IPS DF 19.7 (cell line): ENCODE measurements at places on chromosomes 16 and 17.
A peak's percentile ranks its signal among the peaks of the same experiment; 100 is the strongest.

DNA sequence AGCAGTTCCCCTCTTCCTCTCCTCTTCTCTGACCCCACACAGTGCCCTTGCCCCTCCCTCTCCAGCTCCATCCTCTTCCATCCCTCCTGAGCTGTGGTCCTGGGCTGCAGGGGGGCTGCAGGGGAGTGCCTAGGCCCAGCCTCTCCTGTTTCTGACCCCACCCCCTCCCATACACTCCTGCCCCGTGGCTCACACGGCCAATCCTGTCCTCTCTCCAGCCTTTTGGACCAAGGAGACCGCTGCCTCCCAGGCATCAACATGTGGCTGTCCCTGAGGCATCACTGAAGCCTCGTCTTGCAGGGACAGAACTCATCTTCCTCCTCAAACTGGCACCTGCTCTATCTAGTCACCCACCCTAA lies 6.7 kb downstream of the CLUH start:
- DNase-seq, result no peak

- DNase-seq, result no peak
These were observed 372.2 kb upstream of the CDH11 start for GRCh38 chr16:65494080-65494479.

GRCh38 chr16:82808036-82808435 lies 181.3 kb downstream of the CDH13 start:
- DNase-seq, result no peak

DNA sequence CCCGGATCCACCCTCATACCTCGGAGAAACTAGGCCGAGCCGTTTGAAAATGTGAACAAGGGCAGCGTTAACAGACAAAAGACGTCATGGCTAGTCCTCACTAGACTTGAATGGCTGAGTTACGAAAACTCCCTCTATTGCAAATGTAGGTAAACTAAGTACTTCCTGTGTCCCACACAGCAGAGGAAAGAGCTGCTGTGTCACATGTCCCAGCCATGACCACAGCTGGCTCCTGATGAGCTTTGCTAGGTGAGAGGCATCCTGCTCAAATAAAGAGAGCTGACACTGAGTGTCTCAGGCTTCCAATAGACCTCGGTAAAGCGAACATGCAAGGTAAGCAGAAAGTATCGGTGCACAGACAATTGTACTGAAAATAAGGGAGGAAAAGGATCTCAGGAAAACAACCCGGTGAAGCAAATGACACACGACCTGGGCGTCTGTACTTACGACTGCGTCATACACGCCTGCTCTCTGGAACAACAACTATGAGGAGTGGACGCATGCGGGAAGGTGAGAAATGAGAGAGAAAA lies 26.0 kb downstream of the TMEM204 start:
- DNase-seq, result no peak

GRCh38 chr16:68450741-68451255 lies 2.5 kb upstream of the SMPD3 start:
- DNase-seq, result no peak

GRCh38 chr16:67673712-67674580 lies 7.3 kb downstream of the C16orf86 start:
- DNase-seq, result no peak

- DNase-seq, result no peak
These were observed 261.8 kb downstream of the CDH13 start for GRCh38 chr16:82888591-82889001.

- DNase-seq, result peak; percentile 61
These were observed 13.2 kb downstream of the SREBF1 start for GRCh38 chr17:17823433-17824118.

GRCh38 chr17:3970668-3971067 lies 6.4 kb upstream of the ATP2A3 start:
- no peak for DNase-seq

GRCh38 chr16:29011112-29011511 lies 26.3 kb downstream of the LAT start:
- DNase-seq, result no peak

DNA sequence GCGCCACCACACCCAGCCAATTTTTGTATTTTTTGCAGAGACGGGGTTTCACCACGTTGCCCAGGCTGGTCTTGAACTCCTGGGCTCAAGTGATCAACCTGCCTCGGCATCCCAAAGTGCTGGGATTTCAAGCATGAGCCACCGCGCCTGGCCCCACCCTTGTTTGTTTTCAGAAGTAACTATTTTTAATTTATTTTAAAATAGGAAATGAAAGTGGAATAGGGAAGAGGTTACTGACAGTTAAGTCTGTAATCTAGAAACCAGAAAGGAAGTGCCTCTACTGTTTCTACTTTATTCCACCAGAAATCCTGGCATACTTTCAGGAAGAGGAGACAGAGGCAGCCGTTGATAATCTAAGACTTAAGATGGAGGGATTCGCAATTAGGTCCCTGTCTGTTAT lies 225.6 kb downstream of the TANC2 start:
- no peak for DNase-seq

DNA sequence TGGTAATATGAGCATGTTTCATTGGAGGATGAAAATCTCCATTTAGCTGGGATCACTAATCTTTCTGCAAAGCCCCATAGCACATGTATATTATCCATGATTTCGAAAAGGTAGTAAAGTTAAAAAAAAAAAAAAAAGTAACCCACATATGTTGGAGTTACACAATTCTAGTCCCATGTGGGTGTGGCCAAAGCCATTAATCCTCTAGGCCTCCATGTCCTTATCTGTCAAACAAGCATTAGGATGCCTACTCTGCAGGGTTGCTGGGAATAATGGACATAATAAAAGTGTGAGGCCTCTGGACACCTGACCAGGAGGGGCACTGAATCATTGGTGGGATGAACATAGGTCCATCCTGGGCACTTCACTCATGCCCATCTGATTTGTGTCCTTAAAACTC lies 29.2 kb upstream of the VAT1L start:
- no peak for DNase-seq

GRCh38 chr16:10931134-10931533 lies 11.1 kb downstream of the DEXI start:
- no peak for DNase-seq

DNA sequence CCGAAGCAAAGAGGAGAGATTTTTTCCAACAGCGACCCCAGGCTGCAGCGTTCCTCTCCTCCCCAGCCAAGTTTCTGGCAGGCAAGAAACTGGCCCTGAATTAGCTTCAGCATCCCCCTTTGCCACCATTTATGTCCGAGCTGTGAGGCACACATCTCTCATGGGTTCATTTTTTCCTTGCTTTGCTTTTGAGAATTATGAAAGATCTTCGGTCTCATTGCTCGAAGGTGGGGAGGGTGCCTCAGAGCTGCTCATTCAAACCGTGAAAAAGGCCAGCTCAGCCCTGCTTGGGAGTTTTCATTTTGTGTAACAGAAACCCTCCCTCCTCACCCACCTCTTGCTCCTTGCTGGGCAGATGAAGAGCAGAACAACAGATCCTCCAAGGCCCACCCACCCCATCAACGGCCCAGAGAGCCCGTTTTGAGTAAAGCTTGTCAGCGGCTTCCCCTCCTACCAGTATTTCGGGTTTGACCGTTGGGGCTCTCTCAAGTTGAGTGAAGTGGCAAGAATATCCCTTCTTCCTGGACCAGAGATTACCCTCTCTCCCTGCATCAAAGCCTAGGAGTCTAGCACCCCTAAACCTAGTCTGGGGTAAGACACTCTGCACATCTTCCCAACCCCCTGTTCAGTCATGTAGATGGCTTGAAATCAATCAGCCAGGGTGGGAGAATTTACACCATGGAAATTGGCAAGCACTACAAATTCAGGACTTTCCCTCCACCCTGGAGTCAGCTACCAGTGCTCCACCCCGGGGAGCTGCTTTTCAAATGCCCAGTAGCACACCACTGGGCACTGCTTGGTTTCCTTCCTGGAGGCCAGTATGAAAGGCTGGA lies 1.8 kb downstream of the CCR7 start:
- no peak for DNase-seq

GRCh38 chr17:17725752-17726457 lies 44.6 kb downstream of the RAI1 start:
- DNase-seq, result no peak

DNA sequence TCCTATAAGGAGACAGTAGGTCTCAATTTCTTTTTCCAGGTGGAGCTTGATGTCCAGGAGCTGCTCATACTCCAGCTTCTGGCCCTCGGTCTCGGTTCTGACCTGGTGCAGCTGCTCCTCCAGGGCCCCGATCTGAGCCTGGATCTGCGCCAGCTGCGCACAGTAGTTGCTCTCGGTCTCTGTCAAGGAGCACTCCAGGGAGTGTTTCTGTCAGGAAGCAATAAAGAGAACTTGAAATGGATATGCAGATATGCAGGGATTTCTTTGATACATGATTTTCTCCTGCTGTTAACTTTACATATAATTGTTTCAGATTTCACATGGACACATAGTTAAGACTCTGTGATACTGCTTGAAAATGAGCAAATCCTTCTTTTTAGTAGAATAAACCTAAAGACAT lies 4.7 kb downstream of the KRT25 start:
- DNase-seq, result no peak

- DNase-seq, result no peak
These were observed 87.7 kb downstream of the ENGASE start for GRCh38 chr17:79162012-79162963.

- DNase-seq, result no peak
These were observed 6.8 kb upstream of the ACSM1 start for GRCh38 chr16:20704281-20704680.

DNA sequence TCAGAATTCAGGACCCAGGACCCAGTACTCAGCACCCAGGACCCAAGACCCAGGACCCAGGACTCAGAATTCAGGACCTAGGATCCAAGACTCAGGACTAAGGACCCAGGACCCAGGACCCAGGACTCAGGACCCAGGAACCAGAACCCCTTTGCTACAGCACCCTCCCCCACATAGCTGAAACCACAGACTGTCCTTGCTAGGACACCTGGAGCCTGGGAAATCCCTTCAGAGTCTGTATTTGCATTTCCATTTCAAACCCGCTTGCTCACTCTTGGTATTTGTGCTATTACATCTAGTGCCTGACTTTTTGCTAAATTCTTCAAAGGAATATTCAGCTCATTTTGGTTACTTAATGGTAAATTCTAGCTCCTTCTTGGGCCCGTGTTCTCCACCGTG lies 275.8 kb upstream of the MAF start:
- no peak for DNase-seq

DNA sequence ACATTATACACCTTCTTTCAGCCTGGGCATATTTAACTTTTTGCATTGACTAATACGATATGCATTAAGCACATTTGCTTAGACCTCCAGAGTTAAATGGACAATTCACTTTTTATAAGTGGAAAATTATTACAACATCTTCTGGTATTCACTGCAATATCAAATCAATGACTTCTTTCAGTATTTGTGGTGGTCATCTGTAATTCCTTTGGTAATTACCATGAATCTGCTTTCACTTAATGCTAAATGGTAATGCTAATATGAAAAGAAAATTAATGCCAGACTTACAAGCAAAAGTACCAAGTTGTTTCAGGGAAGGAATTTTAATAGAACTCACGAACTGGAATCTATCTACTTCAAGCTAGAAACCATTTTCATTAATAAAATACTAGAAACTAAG lies 6.4 kb downstream of the GPATCH8 start:
- DNase-seq, result no peak

GRCh38 chr17:61221181-61221580 lies 178.5 kb upstream of the TBX2 start:
- DNase-seq, result no peak

- no peak for DNase-seq
These were observed 25.1 kb downstream of the TBX4 start for GRCh38 chr17:61477204-61477834.

GRCh38 chr17:45677770-45678169 lies 106.3 kb upstream of the CRHR1 start:
- DNase-seq, result no peak

DNA sequence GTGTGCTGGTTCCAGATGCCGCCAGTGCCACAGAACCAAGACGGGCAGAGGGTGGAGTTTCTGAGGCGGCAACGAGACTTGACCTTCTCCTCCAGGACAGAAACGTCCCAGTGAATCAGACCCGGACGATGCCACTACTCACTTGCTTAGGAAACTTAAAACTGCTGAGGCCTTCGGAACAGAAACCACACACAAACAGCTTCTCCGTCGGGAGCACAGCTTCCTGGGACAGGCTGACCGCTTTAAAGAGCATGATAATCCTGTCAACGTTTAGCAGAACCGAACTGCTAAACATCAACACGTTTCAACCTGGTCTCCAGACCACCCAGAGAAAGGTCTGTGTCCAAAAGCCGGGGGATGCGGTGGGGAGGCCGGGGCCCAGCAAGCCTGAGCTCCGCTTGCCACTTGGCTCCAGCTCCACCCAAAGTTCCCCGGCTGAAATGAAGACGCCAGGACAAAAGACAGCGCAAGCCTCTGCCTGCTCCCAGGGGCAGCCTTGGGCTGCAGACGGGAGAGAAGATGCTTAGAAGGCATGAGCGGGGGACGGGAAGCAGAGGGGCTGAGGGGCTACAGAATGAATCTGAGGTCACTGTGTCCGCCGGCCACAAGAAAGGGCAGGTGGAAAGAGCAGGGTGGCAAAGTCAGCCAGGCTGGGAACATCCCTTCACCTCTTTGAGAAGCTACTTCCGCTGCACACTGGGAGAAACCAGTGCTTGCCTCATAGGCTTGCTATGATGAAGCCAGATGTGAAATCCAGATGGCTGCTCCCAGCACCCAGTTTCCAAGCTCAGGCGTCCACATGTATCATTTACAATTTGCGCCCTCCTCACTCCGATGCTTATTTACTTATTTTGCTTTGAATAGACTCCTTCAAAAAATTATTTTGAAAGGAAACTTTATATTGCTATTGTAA lies 69.0 kb downstream of the MRM3 start:
- no peak for DNase-seq

GRCh38 chr16:49748322-49748721 lies 107.6 kb downstream of the ZNF423 start:
- DNase-seq, result no peak

- DNase-seq, result no peak
These were observed 18.5 kb upstream of the SPDYE4 start for GRCh38 chr17:8776881-8777280.

- DNase-seq, result no peak
These were observed 9.5 kb downstream of the SPNS2 start for GRCh38 chr17:4508207-4508606.

DNA sequence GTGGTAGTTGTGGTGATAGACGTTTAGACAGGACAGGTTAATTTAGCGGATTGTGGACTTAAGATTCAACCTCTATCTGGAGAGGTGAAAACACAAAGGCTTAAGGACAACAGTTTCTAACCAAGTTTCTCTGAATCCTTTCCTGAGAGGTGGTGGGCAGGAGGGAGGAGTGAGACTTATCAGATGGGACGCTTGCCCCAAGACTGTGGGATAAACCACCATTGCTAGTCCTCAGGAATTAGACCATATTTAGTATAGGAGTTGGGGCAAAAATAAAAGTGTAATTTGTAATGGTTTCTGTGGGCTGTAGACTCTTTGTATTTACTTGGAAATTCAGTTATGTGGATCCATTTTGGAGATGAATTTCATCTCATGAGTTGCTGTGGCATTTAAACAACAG lies 6.6 kb downstream of the PDP2 start:
- no peak for DNase-seq

GRCh38 chr17:29368926-29369325 lies 21.2 kb upstream of the TAOK1 start:
- DNase-seq, result no peak

- DNase-seq, result peak; percentile 15
These were observed 383.1 kb downstream of the KCNJ2 start for GRCh38 chr17:70552230-70552981.
